ENCODE measurements at places on chromosomes 4 and X.

DNA sequence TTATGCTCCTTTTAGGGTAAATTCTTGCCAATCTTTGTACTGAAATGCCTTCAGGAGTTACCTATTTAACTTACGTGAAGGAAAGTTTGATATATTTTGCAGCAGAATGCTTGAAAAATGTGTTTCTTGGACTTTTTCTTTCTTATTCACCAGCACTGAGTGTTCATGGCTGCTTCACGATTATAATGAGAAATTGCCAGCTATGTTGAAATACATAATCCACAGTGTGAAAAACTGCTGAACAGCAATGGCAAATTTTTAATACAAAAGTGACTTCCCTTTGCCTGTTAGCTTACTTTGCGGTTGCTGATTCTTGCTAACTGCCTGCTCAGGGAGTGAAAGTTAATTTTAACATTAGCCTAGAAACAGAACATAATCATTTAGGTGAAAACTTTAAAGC lies 153.8 kb upstream of the SLC4A4 start:
- no peak for DNase-seq

DNA sequence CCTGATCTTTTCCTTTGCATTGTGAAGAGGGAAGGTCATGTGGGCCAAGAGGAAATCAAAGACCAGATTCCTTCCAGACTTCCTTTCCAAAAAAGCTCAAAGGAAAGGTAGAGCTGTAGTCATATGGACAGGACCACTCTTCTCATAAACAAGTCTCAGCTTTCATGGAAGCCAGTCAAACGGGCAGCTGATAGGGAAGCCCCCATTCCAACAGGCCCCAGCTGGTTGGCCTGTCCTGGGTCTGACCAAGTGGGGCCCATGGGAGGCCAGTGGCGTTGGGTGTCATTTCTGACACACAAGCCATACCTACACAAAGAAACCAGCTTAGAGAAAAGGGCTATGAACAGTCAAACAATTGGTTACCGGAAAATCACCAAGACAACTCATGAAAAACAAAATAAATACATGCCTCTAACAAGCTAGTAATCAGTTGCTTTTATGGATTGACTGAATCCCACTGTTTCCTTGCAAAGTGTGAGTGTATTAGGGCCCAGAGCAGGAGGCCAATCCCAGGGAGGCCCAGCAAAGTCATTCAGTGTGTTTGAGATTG lies 149.6 kb upstream of the MAMLD1 start:
- no peak for DNase-seq

GRCh38 chr4:147481577-147482109 lies 746 bp downstream of the EDNRA start:
- peak; percentile 23 for DNase-seq

DNA sequence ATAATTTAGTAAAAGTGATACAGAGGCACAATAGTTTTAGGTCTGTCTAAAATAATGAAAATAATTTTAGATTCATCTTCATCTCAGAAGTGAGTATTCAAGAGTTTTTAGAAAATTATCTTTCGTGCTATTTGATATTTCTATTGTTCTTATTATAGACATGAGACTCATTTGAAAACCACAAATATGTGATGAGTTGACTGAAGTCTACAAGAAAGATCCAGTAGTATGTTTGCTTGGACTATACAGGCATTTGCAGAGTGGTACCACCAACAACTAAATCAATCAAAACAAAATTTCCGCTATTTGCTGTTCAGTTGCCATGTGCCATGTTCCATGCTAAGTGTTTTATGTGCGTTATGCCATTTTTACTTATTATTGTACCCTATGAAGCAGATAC lies 1318.5 kb downstream of the STIM2 start:
- DNase-seq = peak; percentile 0

DNA sequence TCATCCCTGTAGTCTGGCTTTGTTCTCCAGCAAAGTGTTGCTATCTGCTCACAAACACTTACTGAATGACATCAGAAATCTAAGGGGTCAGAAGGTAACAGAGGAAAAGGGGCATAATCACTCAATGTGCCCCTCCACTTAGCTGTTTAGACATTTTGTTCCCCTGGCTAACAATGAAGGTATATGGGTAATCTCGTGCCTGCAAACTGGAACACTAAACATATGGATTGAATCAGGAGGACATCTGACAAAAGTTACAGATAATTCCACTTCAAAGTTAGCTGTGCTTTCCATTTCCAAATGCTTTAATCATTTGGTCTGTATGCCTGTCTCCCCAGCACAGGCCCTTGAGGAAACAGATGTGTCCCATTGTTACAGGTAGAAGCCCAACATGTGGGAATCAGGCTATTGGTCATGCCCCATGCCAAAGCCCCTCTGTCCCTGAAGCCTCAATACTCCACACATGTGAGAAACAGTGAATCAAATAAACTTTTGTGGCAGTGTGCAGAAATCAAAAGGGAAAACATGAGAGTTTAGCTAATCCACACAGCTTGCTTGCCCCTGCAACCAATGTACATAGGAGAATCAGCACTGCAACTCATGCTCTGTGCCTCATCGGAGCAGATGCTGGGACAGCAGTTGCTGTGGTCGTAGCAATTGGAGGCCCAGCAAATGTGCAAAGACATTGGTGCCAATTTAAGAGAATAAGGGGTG lies 111.7 kb downstream of the RNF150 start:
- DNase-seq = peak; percentile 57

DNA sequence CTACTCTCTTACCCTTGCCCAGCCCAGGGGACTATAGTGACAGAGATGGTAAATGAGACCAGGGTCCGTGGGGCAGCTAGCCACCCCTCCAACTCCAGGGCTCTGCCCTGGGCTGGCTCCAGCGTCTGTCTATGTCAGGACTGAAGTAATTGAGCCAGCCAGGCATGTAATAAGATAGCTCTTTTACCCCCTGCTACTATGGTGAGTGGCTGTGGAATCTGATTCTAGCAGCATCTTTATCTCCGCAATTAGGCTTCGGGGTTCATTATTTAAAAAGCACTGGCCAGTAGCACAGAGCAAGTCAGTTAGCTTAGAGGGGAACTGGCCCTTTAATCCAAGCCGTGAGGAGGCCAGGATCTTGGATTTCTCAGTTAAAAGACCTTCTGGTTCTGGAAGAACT lies 123.3 kb upstream of the RAI2 start:
- DNase-seq = no peak

DNA sequence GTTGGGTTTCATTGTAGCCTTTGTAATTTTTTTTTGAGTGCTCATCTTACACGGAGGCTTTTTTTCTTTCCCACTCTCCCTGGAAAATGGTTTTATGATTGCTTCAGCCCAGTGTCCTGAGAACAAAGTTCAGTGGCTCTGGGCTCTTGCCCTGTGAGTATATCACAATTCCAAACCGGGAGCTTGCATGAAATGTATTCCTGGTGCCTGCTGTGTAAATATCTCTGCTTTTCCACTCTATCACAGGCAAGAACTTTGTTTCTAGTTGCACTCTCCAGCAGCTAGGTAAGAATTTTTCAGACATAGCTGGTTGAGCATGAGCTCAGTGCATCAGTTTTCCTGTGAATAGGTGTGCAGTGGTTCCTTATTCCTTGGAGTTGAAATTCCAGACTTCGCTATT lies 60.8 kb downstream of the SUPT20HL2 start:
- DNase-seq = no peak

DNA sequence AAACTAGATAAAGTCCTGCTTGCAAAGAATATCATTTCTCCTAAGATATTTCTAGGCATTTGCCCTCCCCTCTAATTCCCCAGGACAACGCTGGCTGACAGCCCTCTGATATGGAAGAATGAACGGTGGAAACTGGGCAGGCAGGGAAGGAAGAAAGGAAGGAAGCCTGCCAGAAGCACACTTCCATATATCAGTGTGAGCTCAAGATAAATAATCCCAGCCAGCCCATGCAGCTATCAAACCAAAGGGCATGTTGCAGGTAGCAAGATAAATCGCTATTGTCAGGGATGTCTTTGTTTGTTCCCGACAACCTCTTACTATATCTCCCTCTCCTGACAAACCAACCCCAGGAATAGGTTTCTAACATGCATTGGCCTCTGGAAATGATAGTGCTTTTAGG lies 412.8 kb downstream of the HNRNPD start:
- DNase-seq = no peak

DNA sequence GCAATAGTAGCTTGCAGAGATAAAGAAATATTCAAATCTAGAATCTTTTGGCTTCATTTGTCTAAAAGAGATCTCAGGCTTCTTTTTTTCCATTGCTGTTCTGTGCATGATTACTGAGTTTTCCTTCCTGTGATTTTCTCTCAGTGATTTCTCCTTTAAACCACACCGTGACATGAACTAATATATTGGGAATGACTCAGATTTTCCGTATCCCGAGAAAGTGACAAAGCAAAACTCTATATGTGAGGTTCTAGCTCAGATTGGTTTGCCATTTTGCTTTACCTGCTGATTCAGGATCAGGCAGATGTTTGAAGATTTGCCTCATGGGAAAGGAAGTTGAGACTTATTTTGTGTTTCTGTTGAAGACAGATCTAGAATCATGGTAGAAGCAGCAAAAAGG lies 59.4 kb downstream of the MTHFD2L start:
- DNase-seq = peak; percentile 70

GRCh38 chr4:141350122-141350905 lies 129.6 kb downstream of the ZNF330 start:
- peak; percentile 93 for DNase-seq

- peak; percentile 61 for DNase-seq
Measured at GRCh38 chr4:137390707-137391106, 141.6 kb downstream of the PCDH18 start.

DNA sequence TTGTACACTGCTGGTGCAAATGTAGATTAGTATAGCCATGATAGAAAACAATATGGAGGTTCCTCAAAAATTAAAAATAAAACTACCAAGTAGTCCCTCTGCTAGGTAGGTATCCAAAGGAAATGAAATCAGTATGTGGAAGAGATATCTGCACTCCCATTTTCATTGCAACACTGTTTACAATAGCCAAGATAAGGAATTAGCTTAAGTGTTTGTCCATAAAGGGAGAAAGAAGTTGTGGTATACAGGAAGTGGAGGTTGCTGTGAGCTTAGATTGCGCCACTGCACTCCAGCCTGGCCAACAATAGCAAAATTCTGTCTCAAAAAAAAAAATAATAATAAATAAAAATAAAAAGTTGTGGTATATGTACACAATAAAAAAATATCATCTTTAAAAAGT lies 325.0 kb upstream of the EMCN start:
- DNase-seq = no peak

DNA sequence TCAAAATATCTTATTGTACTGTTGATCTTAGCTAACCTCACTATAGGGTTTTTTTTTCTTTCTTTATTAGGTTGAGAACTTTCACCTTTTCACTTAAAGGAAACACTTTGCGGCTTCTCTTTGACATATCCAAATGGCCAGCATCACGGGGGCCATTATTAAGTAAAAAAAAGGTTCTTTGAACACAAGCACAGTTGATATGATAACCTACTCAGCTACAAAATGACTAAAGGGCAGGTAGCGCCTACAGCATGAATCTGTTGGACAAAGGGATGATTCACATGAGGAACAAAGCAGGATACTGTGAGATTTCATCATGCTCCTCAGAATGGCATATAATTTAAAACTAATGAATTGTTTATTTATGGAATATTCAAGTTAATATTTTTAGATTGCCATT lies 119.6 kb downstream of the CCSER1 start:
- no peak for DNase-seq

DNA sequence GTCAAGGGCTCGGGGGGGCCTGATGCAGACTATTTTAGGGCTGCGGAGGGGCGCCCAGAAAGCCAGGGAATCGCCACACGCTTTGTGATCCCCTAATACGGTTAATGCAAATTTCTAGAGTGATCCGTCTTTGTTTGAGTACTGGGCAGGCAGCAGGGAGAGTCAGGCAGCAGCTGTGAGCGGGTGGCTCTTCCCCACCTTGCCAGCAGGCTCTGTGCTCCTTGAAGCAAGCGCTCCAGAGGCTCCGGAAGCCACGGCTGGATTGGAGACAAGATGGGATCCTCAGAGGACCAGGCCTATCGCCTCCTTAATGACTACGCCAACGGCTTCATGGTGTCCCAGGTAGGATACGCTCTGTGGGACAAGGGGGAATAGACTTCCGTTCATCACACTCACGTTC lies at the start of gene ASMT:
ASMT (plus strand) TSS at position 133 of the 400 bp plus-strand sequence; CDS start at position 274, 141 bp downstream.
- DNase-seq = no peak

GRCh38 chrX:15915959-15916703 lies 61.5 kb upstream of the AP1S2 start:
- DNase-seq = peak; percentile 33

GRCh38 chrX:134484039-134484438 lies 24.1 kb downstream of the HPRT1 start:
- peak; percentile 58 for DNase-seq
